ENCODE measurements at places on chromosomes 2 and 18. TPM values are rescaled to one million over a fixed set of nuclear protein-coding genes. Genes with fewer than 3 reads are reported as not detected.
A peak's percentile ranks its signal among the peaks of the same experiment; 100 is the strongest.

DNA sequence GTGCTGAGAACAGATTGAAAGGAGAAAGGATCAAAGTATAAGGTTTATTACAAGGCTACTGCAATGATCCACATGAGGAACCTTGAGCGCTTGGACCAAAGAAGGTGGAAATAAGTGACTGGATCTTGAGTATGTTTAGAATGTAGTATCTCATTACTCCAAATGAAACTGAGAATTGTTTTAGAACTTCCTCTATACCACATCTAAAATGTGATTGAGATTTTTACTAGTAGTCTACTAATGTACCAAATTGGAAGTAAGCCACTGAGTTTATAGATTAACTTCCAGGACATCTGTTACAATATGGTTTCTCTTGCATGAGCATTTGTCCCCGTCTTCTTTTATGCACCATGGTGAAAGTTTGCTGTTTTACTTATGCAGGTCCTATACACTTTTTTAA is 300.5 kb downstream of the SUCLG1 start:
- no peak overlapping the region for H3K4me3 ChIP-seq
- H3K27ac ChIP-seq: no peak overlapping the region
- no peaks in the 10 kb centered on the region for H3K4me1 ChIP-seq
- no peaks in the 10 kb centered on the region for H3K27me3 ChIP-seq

GRCh38 chr18:47772374-47773248 is 157.8 kb downstream of the SMAD2 start:
- no peaks in the 10 kb centered on the region for H3K4me1 ChIP-seq
- H3K4me3 ChIP-seq: no peak overlapping the region
- DNase-seq: peak; percentile 59
- H3K27ac ChIP-seq: no peak overlapping the region
- H3K36me3 ChIP-seq: no peaks in the 10 kb centered on the region

GRCh38 chr2:58812771-58813344 is 571.7 kb upstream of the FANCL start:
- H3K27me3 ChIP-seq: no peaks in the 10 kb centered on the region
- H3K4me1 ChIP-seq: no peaks in the 10 kb centered on the region
- H3K27ac ChIP-seq: no peak overlapping the region
- DNase-seq: no peak
- H3K36me3 ChIP-seq: no peaks in the 10 kb centered on the region
- no peak overlapping the region for H3K4me3 ChIP-seq

DNA sequence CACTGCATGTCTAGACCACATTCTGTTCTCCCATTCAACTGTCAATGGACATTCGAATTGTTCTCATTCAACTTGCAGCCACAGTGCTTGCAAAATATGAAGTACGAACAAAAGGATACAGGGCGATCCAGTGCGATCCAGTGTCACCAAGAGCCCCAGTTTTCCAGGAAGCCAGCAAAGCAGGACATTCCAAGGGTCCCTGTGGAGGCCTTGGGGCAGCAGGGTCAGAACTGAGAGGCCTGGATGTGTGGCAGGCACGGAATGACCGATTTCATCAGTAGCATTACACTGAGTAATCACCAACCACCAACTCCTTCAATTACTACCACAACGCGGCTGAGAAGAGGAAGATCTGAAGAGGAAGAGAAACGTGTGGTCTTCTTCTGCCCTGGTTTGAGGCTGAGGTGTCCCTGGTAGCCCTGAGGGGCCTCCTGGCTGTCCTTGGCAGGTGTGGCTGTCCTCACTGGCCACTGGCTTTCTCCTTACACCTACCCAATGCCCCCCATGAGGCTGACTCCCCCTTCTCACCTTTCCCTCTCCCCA is 172.7 kb upstream of the FHL2 start:
- H3K27ac ChIP-seq: no peak overlapping the region
- peaks cover 4% of the 10 kb centered on the region for H3K4me1 ChIP-seq
- DNase-seq: no peak
- no peaks in the 10 kb centered on the region for H3K27me3 ChIP-seq
- no peaks in the 10 kb centered on the region for H3K36me3 ChIP-seq
- no peak overlapping the region for H3K4me3 ChIP-seq

DNA sequence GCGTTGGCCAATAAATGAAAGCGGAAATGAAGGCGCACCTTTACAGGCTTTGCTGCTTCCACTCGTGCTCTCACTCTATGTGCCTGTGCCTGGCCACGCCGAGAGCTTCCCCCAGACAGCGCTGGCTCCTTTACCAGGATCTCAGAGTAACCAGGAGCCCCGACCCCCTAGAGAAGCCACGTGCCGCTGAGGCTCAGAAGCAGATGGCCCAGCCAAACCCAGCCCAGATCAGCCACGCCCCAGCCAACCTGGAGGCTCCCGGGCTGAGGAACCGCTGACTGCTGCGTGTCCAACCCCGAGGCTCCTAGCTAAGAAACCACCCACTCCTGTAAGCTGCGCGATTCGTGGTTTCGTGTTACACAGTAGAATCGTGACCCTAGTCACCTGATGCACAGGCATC is 199.3 kb downstream of the NCK2 start:
- no peaks in the 10 kb centered on the region for H3K4me1 ChIP-seq
- no peaks in the 10 kb centered on the region for H3K36me3 ChIP-seq
- H3K27me3 ChIP-seq: no peaks in the 10 kb centered on the region
- H3K4me3 ChIP-seq: no peak overlapping the region
- no peak overlapping the region for H3K27ac ChIP-seq

The EN1 gene
- polyA plus RNA-seq: not detected

GRCh38 chr18:12307701-12308385 is at the start of gene TUBB6:
TSS of gene TUBB6 (plus strand) at chr18:12308241. CDS start at chr18:12308293, 52 bp downstream.
- H3K4me3 ChIP-seq: peak within 1 kb of the TSS; percentile 44
- peak within 1 kb of the TSS; percentile 51 for H3K27ac ChIP-seq
- peaks cover 8% of the 10 kb centered on the region for H3K27me3 ChIP-seq
- no peaks in the 10 kb centered on the region for H3K36me3 ChIP-seq
- H3K4me1 ChIP-seq: no peaks in the 10 kb centered on the region

The STARD6 gene
- not detected for polyA plus RNA-seq

DNA sequence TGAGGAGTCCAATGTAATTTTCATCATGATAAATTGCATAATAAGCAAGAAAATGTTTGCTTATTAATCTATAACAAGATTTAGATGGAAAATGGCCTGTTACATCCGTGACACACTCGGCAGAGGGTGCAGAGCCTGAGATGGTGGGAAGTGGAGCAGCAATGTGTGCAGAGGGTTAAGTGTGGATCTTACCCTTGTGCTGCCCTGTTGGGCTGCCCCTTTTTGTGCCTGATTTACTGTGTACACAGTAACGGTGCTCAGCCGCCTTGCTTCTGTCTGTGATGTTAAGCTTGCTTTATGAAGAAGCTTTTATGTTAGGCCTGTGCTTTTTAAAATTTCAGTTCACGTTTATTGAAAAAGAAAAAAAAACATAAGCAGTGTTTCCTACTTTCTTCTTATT is 220.2 kb upstream of the BOD1L2 start:
- H3K4me1 ChIP-seq: no peaks in the 10 kb centered on the region
- no peaks in the 10 kb centered on the region for H3K36me3 ChIP-seq
- H3K27me3 ChIP-seq: no peaks in the 10 kb centered on the region
- H3K27ac ChIP-seq: no peak overlapping the region

DNA sequence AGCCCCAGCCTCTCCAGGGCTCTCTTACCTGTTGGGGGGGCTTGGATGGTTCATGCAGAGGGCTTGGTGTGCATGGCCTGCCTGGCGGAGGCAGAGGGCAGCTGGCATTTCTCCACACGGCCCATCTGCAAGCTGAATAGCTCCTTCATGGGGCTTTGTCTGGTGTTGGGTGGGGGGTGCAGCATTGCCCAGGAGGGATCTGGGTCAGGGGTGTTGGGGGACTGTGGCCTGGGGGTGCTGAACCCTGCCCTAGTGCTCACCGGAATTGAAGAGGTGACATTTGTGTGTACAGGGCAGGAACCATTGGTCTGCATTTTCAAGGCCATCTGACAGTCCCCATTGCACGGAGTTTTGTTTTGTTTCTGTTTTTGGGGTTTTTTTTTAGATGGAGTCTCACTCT is 58.8 kb upstream of the HAAO start:
- DNase-seq: no peak
- no peak overlapping the region for H3K4me3 ChIP-seq
- no peaks in the 10 kb centered on the region for H3K4me1 ChIP-seq
- no peaks in the 10 kb centered on the region for H3K27me3 ChIP-seq

DNA sequence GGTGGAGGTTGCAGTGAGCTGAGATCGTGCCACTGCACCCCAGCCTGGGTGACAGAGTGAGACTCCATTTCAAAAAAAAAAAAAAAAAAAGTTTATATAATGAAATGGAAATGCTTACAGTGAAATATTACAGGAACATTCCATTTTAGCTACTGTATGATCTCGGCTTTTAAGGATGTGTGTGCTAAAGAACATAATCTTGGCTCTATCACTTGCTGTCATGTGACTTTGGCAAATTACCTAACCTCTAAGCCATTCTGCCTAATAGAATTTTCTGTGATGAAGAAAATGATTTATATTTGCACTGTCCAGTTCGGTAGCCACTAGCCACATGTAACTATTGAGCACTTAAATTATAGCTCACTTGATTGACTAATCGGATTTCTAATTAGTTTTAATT is 36.3 kb downstream of the SMAD4 start:
- peaks cover 18% of the 10 kb centered on the region for H3K36me3 ChIP-seq
- H3K4me3 ChIP-seq: no peak overlapping the region
- H3K27me3 ChIP-seq: no peaks in the 10 kb centered on the region

GRCh38 chr18:46859855-46860254 is 57.5 kb downstream of the PIAS2 start:
- no peak for DNase-seq
- no peaks in the 10 kb centered on the region for H3K27me3 ChIP-seq
- no peak overlapping the region for H3K4me3 ChIP-seq
- H3K4me1 ChIP-seq: no peaks in the 10 kb centered on the region
- H3K27ac ChIP-seq: no peak overlapping the region

The CXCR1 gene
- not detected for polyA plus RNA-seq

The DLX2 gene
- 0.19 TPM for polyA plus RNA-seq

- no peaks in the 10 kb centered on the region for H3K36me3 ChIP-seq
- no peaks in the 10 kb centered on the region for H3K4me1 ChIP-seq
- H3K27ac ChIP-seq: no peak overlapping the region
- H3K4me3 ChIP-seq: no peak overlapping the region
- no peaks in the 10 kb centered on the region for H3K27me3 ChIP-seq
Measured at GRCh38 chr2:145546091-145546490, 1026.2 kb upstream of the ZEB2 start.

The TPO gene
- polyA plus RNA-seq: 0.34 TPM

DNA sequence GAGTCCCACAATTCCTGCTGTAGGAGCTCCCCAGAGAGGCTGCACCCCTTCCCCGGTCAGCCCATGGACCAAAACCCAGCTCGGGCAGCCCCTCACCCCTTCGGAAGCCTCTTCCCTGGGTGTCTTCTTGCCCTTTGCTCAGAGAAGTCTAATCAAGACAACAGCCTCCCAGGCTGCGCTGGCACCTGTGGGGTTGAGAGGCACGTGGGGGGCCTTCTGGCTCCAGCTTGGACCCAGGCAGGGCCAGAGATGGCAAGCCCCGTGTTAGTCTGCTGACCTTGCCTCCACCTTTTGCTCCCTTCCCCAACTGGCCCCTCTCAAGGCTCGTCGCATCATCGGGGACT is 10.4 kb downstream of the SLC4A3 start:
- no peak for DNase-seq
- H3K27ac ChIP-seq: no peak overlapping the region
- no peaks in the 10 kb centered on the region for H3K4me1 ChIP-seq
- no peaks in the 10 kb centered on the region for H3K27me3 ChIP-seq
- no peak overlapping the region for H3K4me3 ChIP-seq
- H3K36me3 ChIP-seq: no peaks in the 10 kb centered on the region

Measured in small intestine (tissue), 16 donors.